RWPE2 (cell line): ENCODE measurements at places on chromosomes 13 and 19.

- H3K4me3 ChIP-seq: no peak within 1 kb of the TSS
- no peak within 1 kb of the TSS for H3K27ac ChIP-seq
- no peaks in the 10 kb centered on the region for H3K36me3 ChIP-seq
- peaks cover 39% of the 10 kb centered on the region for H3K27me3 ChIP-seq
- peaks cover 4% of the 10 kb centered on the region for H3K4me1 ChIP-seq
Observed at GRCh38 chr19:46635920-46636761, at the start of gene GNG8. GNG8 (minus strand) TSS chr19:46636202; CDS start chr19:46634682, 1,520 bp downstream.

GRCh38 chr13:110263888-110264287 is 43.1 kb downstream of the COL4A1 start:
- DNase-seq: no peak
- H3K27ac ChIP-seq: peak overlapping the region; percentile 5
- peaks cover 4% of the 10 kb centered on the region; the same call in 1 of the 2 replicates for H3K36me3 ChIP-seq
- H3K4me3 ChIP-seq: no peak overlapping the region
- H3K27me3 ChIP-seq: no peaks in the 10 kb centered on the region
- H3K4me1 ChIP-seq: peaks cover 19% of the 10 kb centered on the region

DNA sequence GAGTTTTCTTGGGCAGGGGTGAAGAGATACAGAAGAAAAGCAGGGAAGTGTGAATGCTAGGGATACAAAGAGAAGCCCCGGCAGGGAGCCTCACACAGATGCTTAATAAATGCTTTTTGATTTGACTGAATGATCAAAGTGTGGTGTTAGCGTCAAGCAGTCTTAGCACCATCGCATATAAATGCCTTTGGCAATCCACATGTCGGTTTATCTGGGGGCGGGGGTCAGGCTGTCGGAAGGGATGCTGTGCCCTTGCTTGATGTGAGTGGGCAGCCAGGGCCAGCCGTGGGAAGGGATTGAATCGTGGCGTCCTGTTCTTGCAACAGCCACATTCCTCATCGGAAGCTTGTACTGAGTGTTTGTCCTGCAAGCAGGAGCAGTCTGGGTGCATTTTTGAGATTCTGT is 173.1 kb downstream of the LACC1 start:
- no peaks in the 10 kb centered on the region for H3K36me3 ChIP-seq
- H3K4me3 ChIP-seq: no peak overlapping the region
- no peaks in the 10 kb centered on the region for H3K27me3 ChIP-seq
- no peak overlapping the region for H3K27ac ChIP-seq
- no peak for DNase-seq
- H3K4me1 ChIP-seq: no peaks in the 10 kb centered on the region

- no peaks in the 10 kb centered on the region for H3K4me1 ChIP-seq
- peaks cover 39% of the 10 kb centered on the region for H3K27me3 ChIP-seq
- H3K27ac ChIP-seq: no peak overlapping the region
- no peak overlapping the region for H3K4me3 ChIP-seq
Observed at GRCh38 chr13:111539791-111540446, 219.5 kb downstream of the TEX29 start.

DNA sequence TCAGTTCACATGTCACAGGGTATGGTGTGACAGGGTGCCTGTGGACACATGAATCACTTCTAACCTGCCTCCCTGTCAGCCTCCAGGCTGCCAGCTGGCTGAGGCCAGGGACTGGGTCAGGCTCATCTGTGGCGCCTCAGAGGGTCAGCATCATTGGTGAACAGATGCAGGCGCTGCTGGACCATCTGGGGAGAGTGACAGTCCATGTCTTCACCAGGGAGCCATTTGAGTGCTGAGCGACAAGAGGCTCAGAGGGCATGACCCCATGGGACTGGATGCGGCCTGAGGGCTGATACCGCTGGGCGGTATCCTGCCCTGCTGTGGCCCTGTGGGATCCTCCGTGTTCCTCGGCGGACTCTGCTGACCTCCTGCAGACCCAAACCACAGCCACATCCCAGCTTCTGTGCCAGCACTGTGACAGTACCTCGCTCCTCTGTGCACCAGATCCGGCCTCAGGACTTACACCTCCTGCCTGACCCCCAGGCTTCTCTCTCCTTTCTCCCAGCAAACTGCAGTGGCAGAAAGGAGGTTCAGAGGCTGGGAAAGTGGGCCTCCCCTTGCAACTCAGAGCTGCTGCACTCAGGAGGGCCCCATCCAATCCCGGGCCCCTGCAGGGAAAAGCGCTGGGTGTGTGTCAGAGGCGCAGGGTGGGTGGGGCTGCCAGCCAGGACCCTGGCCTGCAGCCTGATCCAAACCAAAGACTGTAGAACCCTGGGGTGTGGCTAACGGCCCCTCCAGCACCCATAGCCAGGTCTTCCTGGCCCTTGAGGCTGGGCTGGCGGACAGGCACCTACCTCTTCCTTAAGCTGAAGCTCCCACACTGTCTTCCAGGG is 10.2 kb downstream of the ACTMAP start:
- H3K27ac ChIP-seq: no peak overlapping the region
- no peaks in the 10 kb centered on the region for H3K27me3 ChIP-seq
- no peaks in the 10 kb centered on the region for H3K4me1 ChIP-seq
- peaks cover 43% of the 10 kb centered on the region for H3K36me3 ChIP-seq

DNA sequence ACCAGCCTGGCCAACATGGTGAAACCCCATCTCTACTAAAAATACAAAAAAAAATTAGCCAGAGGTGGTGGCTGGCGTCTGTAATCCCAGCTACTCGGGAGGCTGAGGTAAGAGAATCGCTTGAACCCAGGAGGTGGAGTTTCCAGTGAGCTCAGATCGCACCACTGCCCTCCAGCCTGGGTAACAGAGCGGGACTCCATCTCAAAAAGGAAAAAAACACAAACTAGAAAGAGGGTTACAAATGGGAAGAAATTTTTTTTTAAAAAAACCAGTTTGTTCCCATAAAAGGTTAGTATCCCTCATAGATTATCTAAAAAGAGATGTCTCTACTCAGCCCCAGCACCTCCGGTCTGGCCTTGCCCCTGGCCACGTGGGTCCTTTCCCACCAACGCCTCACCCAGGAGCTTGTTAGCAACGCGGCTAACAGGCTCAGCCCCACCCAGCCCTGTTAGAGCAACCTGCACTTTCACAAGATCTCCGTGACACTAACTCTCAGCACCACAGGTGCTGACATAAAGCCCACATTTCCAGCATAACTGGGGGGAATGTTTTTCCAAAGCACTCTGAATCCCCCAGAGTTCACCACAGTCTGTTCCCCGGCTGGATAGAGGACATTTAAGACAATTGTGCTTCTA is 4.3 kb downstream of the DMKN start:
- H3K4me1 ChIP-seq: peaks cover 9% of the 10 kb centered on the region
- peak overlapping the region; percentile 93 for H3K27ac ChIP-seq
- DNase-seq: no peak
- peak overlapping the region; percentile 42 for H3K4me3 ChIP-seq
- H3K36me3 ChIP-seq: peaks cover 49% of the 10 kb centered on the region

DNA sequence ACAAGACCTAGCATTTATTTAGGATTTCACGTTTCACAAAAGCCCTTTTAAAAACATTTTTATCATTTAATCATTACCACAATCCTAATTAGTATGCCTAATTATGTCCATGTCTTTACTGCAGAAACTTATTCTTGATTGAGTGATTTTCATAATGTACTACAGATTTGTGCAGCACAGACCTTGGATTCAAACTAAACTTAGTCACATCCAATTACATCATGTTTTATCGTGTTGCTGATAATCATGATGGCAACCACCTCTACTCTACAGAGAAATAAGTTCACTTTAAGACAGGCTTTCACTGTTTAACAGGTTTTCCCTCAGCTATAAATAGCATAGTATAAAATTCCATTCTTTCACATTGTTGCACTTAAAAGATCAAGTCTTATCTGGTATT is 240.9 kb upstream of the RFC3 start:
- no peaks in the 10 kb centered on the region for H3K4me1 ChIP-seq
- no peak overlapping the region for H3K4me3 ChIP-seq
- H3K36me3 ChIP-seq: no peaks in the 10 kb centered on the region
- no peaks in the 10 kb centered on the region for H3K27me3 ChIP-seq
- no peak for DNase-seq

DNA sequence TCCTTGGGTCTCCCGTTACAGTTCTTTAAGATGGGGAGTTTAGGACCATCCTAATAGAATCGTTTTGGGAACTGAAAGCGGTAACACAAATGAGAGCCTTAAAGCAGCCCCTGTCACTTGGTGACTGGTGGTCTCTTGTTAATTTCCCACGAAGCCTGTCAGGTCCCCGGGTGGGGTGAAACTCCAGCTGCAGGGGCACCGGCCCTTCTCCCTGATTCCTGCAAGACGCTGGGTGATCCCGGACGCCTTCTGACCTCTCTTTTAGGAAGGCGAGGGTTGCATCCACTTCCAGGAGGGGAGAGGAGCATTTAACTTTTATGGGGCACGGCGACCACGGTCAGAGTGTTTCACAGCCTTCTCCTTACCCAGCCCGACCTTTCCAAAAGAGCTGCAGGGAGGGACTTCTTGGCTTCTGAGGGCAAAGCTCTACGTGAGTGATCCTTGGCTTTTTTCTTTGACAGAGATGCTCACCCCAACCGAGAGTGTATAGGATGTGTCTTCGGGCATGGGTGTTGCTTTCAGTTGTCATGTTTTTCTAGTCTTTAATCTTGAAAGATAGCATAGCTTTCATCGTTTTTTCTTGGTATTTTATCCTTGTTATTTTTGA is 688 bp downstream of the ZNF225 start:
- no peak for DNase-seq
- H3K27ac ChIP-seq: no peak overlapping the region
- no peaks in the 10 kb centered on the region for H3K27me3 ChIP-seq
- peaks cover 15% of the 10 kb centered on the region for H3K36me3 ChIP-seq
- peak overlapping the region; percentile 74 for H3K4me3 ChIP-seq

DNA sequence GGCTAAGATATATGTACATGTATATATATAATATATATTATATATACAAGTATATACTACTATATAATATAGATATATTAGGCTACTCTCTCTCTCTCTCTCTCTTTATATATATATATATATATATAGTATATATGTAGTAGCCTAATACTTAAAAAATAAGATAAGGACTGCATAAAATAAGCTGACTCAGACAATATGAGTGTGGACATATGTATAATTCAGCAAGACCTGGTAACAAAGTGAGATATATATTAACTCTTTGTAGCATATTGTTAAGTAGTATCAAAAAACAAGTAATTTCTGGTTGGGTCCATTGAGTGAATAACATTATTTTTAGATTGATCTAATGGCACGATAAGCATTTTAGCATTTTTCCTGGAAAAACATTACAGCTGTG is 509.0 kb downstream of the GPC5 start:
- no peaks in the 10 kb centered on the region for H3K4me1 ChIP-seq
- H3K36me3 ChIP-seq: no peaks in the 10 kb centered on the region
- no peak overlapping the region for H3K27ac ChIP-seq
- no peak overlapping the region for H3K4me3 ChIP-seq
- DNase-seq: no peak
- no peaks in the 10 kb centered on the region for H3K27me3 ChIP-seq

GRCh38 chr13:105545811-105546210 is 989.7 kb downstream of the EFNB2 start:
- peaks cover 8% of the 10 kb centered on the region for H3K4me1 ChIP-seq
- H3K27me3 ChIP-seq: no peaks in the 10 kb centered on the region
- no peak overlapping the region for H3K27ac ChIP-seq
- H3K4me3 ChIP-seq: no peak overlapping the region

GRCh38 chr13:64248371-64249065 is 2832.9 kb upstream of the PCDH20 start:
- H3K36me3 ChIP-seq: no peaks in the 10 kb centered on the region
- H3K4me3 ChIP-seq: no peak overlapping the region
- H3K27ac ChIP-seq: no peak overlapping the region
- DNase-seq: no peak

- no peak for DNase-seq
- H3K4me1 ChIP-seq: no peaks in the 10 kb centered on the region
- H3K4me3 ChIP-seq: no peak overlapping the region
- no peaks in the 10 kb centered on the region for H3K27me3 ChIP-seq
- H3K27ac ChIP-seq: no peak overlapping the region
Observed at GRCh38 chr19:32622002-32622401, 41.0 kb downstream of the PDCD5 start.

DNA sequence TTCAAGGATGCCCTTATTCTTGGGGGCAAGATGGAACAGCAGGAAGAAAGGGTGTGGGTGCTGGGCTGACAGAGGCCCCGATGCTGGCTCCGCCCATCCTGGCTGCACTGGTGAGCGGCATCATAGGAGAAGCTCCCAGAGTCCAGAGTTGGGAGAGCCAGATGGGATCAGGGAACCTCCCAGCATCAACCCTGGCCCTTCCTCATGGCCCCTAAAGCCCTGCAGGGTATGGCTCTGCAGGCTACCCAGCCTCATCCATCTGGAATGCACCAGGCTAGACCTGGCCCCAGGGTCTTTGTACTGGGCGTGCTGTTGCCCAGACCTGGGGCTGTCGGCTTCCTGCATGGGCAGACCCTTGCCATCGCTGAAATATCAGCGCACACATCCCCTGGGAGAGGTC is 7.9 kb upstream of the ELL start:
- peak overlapping the region; percentile 10 for H3K27ac ChIP-seq
- no peaks in the 10 kb centered on the region for H3K27me3 ChIP-seq
- no peak for DNase-seq
- H3K36me3 ChIP-seq: peaks cover 24% of the 10 kb centered on the region
- H3K4me1 ChIP-seq: peaks cover 5% of the 10 kb centered on the region

DNA sequence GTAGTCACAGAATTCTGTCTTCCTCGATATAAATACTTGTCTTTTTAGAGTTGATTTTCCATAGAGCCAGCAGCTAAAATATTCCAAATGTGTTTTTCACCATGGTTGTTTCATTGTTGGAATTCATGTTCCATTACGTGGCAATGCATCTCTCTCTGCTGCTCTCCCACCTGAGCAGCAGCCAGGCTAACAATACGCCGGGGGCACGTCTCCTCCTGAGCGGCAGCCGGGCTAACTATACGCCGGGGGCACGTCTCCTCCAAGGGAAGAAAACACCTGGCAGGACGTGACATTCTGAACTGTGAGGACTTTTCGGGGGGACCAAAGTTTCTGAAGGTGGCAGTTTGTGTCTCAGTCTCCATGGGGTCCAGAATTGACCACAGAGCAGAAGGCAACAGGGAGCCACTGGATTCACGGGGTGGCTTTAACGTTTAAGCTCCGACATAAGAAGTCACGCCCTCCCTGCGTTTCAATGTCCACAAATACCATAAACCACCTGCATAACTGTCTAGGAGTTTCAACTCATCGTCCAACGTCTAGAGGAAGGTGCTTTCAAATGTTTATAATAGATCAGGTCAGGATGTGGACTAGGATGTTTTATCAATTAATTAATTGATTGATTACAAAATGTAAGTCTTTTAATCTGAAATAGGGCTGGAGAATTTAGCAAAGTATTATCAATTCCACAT is 15.1 kb downstream of the PLPP2 start:
- no peak overlapping the region for H3K4me3 ChIP-seq
- H3K4me1 ChIP-seq: no peaks in the 10 kb centered on the region
- no peaks in the 10 kb centered on the region for H3K27me3 ChIP-seq

- no peak for DNase-seq
- no peak overlapping the region for H3K4me3 ChIP-seq
- H3K27ac ChIP-seq: no peak overlapping the region
Observed at GRCh38 chr19:49097453-49098288, 12.4 kb downstream of the SNRNP70 start.
